ENCODE measurements at places on chromosomes 3 and 15. TPM values are rescaled to one million over a fixed set of nuclear protein-coding genes. Genes with fewer than 3 reads are reported as not detected.

BCHE gene
- polyA plus RNA-seq, result 2.4 TPM

SEMA6D gene
- 10.4 TPM for polyA plus RNA-seq

ITIH3 gene
- polyA plus RNA-seq, result not detected

- DNase-seq, result no peak
Observed at GRCh38 chr3:114958930-114959329, 188.2 kb downstream of the ZBTB20 start.

DNA sequence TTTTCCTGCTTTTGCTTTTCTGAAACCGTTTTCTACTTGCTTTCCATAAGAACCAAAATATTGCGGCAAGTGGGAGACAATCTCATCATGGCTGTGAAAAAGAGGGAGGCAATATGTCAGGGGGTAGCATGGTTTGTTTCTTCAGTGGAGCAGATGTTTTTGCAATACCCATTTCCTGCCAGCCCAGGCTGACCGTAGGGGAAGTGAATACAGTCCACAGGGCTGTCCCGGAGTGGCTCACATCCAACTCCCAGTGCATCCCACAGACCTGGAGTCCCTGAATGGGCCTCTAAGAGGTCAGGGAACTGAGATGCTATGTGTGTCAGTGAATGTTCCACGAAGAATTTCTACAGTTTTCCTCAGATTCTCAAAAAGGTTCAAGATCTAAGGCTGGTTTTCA is 69.6 kb downstream of the EPHB1 start:
- DNase-seq, result no peak

GRCh38 chr3:154364849-154365248 is 40.6 kb upstream of the DHX36 start:
- no peak for DNase-seq

DNA sequence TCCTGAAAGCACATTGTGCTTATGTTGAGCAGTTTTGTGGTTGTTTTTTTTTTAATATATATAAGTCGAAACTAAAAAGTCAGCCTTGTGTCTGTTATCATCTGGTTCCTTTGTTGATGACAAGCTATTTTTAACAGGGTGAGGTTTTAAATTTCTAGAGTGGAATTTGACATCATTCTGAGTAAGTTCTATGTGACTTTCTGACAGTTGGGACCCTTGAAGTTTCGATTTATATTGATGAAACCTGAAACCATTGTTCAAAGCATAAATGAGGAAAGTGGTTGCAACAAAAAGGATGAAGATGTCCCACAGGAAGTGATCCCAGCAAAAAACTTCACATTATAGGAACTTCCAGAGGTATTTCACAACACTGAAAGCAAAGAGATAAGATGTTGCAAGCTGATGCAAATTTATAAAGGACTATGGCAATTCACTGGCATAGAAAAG is 94.0 kb downstream of the CYP19A1 start:
- DNase-seq, result no peak

- DNase-seq, result no peak
Observed at GRCh38 chr3:131303848-131304247, 77.7 kb upstream of the NUDT16 start.

All from sigmoid colon (tissue), 7 donors.